CMK (cell line): ENCODE measurements at places on chromosomes 13 and 19.

- no peak for DNase-seq
Observed at GRCh38 chr13:92670096-92670495, 556.5 kb upstream of the GPC6 start.

GRCh38 chr19:3413796-3414327 lies 47.5 kb downstream of the NFIC start:
- no peak for DNase-seq

GRCh38 chr19:30086916-30087315 lies 144.9 kb downstream of the URI1 start:
- DNase-seq, result no peak

DNA sequence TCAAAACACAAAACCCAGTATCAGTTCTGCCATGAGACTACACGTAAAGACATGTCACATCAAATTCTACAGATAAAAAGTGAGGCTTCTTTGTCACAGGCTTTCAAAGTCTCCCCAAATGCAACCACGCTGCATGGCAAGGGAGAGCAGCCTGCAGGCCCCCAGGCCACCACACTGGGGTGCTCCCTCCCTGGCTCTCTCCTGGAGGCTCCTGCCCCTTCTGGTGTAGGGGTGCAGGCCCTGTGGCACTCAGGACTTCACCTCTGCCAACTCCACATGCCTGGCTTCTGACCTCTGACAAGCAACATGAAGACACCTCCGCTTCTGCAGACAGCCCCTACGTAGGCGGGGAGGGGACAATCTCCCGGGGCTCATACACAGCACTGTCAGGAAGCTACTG lies 14.3 kb downstream of the AKAP8 start:
- DNase-seq, result no peak

DNA sequence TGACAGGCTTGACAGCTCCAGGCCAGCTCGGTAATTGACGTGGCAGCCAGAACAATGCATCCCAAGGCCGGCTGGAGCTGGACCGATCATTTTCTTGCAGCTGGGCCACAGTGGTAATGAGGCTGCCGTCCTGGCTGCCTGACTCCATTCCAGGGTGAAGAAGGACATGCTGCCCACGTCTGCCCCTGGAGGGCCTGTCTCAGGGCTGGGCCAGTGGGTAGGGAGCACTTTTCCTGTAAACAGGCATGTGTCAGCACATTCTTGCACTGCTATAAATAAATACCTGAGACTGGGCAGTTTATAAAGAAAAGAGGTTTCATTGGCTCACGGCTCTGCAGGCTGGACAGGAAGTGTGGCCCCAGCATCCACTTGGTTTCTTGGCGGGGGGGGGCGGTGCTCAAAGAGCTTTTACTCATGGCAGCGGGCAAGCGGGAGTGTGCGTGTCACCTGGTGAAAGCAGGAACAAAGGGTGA lies 38.1 kb upstream of the KCTD15 start:
- no peak for DNase-seq

- no peak for DNase-seq
Observed at GRCh38 chr13:28100150-28101121, at the start of gene FLT3. Gene FLT3 (minus strand): TSS chr13:28100576. CDS start chr13:28100510, 66 bp downstream.

- DNase-seq, result no peak
Observed at GRCh38 chr13:39655041-39655568, 357 bp upstream of the COG6 start.

DNA sequence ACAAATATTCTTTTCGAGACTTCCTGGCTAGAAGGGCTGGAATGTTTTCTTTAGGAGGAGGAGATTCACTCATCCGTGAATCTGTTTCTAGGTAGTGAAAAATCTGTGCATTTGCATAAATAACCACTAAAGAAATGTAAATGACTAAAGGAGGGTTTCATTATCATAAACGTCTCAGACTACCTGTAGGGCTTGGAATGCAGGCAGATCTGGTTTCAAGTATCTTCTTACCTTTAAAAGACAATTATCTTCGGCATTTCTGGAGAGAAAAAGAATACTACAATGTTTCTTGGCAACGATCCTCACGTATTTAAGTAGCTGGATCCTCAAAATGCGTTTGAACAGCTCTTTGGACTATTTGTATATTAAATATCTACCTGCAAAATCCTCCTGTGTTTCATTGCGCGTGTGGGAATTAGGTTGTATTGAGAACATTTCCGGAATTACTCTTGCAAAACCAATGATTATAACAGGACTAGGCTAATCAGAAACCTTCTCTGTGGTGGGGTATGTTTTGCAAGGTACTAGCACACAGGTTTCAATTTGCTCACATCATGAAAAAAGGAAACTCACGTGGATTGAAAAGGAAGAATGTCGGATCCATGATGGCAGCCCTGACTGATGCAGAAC lies 291.1 kb upstream of the ARGLU1 start:
- DNase-seq, result no peak

DNA sequence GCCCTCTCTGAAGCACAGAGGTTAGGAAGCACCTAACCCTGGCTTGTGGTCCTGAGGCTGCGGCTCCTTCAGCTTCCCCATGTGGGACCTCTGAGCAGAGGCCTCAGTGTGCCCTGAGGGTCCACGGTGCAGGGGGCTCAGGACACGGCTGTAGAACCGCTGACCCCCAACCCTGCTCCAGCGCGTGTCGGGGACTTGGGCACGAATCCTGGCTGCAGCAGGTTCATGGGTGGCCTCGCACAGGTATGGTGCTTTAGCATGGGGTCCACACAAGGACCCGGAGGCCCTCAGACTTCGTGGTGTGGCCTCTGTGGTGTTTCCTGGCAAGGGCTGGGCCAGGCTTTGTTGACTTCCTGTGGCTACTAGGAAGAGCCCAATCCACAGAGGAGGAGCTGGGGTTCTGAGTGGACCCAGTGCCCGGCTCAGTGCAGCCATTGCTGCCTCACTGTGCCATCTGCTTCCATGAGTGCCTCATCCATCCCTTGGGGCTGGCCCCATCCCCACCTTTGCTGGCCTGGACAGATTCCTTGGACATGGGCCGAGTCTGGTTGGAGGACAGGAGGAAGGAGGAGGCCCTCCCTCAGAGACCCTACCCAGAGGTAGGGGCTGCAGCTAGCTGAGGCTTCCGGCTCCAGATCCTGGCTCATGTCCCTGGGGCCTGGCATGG lies 24.5 kb downstream of the ZBTB7A start:
- DNase-seq, result no peak
